ENCODE measurements at places on chromosomes 4 and X.

- DNase-seq: no peak
Measured at GRCh38 chrX:139600105-139600504, 69.6 kb downstream of the F9 start.

DNA sequence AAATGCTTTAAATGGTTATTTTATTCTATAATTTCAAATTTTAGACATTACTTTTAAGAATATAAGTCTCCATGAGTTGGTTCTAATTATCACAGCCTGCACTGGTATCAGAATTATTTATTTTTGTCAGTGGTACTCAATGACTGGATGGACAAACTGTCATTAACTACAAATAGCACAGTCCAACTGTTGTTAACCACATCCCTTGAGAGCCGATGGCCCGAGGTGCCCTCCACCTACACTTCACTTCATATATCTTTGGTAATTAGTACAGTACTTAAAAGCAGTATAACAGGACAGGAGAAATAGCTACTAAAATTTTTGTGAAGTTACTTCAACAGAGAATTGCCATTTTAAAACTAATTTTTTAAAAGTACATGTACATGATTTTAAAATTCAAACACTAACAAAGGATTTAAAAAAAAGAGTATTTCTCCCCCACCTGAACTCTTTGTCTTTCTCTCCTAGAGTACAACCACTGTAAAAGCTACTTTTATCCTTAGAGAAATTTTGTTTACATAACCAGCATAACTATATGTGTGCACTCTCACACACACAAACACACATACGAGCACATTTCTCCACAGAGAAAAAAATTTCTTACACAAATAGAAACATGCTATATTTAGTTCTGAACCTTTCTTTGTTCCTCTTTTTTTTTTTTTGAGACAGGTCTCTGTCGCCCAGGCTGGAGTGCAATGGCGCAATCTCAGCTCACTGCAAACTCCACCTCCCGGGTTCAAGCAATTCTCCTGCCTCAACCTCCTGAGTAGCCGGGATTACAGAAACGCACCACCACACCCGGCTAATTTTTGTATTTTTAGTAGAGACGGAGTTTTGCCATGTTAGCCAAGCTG lies 6.5 kb downstream of the TIFA start:
- DNase-seq: peak; percentile 42

DNA sequence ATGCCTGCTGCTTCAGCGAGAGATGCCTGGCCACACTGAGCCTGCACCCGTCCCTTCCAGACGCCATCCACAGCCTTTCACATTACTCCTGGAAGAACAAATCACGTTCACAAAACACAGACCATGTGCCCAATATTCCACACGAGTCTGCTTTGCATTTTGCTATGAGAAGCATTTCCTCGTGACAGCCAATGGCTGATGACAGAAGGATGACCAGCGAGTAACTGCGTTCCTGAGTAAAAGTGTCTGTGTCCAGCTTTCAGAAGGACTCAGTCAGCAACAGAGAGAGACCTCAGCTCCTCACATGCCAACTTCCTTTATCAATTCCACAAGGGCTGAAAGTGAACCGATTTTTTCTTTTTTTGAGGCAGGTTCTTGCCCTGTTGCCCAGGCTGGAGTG lies 19.5 kb downstream of the NAT8L start:
- no peak for DNase-seq

GRCh38 chr4:74540193-74540592 lies 95.3 kb downstream of the AREG start:
- no peak for DNase-seq

GRCh38 chr4:3073158-3074077 lies 920 bp downstream of the HTT-AS start:
- no peak for DNase-seq

DNA sequence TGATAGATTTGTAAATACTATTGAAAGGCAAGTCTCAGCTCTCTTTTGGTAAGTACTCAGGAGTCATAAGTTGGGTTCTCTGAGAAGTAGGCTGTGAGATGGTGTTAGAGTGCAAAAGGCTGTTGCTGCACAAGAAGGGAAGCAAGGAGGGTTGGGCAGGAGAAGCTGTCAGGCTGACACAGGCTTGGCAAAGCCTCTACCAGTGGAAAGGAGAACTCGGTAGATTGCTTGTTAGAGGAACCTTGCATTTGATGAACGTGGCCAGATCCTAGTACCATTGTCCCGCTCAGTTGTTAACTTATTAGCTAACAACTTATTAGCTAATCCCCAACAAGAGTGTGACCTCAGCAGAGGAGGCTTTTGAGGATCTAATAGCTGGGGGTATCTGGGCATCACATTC lies 449.3 kb upstream of the BOD1L1 start:
- no peak for DNase-seq

DNA sequence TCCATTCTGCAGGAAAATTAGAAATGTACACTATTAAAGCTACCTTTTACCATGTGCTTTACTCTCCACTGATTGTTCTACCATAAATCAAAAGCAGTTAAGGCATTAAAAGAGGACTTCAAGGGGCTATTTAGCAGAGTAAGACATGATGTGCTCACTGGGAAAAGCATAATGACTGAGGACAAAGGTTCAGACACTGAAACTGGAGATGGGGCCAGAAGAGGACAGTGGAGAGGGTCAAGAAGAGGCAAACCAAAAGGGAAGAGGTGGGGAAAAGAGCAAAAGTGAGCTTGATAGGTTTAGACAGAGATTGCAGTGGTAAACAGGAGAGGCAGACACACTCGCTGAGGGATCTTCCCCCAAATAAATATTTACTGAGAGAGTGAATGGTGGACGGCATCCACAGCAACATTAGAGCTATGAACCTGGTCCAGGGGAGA lies 23.8 kb downstream of the SH3RF1 start:
- DNase-seq: no peak

GRCh38 chrX:82742351-82742750 lies 765.7 kb upstream of the POU3F4 start:
- DNase-seq: no peak

- no peak for DNase-seq
Measured at GRCh38 chr4:13917015-13917414, 289.5 kb upstream of the BOD1L1 start.

DNA sequence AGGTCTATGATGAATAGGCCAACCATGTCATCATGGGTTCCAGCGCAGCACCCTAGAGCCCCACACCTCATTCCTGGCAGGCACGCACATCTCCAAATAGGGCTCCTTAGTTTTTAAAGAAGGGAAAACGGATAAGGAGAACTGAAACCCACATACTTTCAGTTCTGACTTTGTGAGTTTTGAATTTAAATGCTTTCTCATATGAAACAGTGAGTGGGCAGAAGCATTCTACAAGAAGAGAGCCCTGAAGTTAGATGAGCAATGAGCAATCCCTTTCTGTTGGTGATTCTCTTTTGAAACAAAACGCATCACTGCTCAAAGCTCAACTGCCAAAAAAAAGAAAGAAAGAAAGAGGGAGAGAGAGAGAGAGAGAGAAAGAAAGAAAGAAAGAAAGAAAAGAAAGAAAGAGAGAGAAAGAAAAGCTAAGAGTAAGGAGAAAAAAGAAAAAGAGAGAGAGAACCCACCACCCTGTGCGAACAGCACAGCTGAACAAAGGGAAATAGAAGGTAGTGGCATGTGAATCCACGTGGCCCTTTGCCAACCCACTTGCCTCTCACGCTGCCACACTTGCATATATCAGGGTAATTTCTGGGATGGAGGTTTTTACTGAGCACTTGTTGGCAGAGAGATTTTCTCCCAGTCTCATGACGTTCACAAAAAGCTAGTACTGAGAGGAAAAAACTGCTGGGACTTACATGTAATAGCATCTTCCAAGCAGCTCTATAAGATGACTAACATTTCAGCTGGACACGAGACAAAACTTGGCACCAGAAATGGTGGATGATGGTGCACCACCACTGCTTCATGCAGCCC lies 31.0 kb downstream of the TMSB4X start:
- DNase-seq: no peak

GRCh38 chrX:1679238-1679637 lies 64.4 kb downstream of the ASMT start:
- DNase-seq: peak; percentile 12

DNA sequence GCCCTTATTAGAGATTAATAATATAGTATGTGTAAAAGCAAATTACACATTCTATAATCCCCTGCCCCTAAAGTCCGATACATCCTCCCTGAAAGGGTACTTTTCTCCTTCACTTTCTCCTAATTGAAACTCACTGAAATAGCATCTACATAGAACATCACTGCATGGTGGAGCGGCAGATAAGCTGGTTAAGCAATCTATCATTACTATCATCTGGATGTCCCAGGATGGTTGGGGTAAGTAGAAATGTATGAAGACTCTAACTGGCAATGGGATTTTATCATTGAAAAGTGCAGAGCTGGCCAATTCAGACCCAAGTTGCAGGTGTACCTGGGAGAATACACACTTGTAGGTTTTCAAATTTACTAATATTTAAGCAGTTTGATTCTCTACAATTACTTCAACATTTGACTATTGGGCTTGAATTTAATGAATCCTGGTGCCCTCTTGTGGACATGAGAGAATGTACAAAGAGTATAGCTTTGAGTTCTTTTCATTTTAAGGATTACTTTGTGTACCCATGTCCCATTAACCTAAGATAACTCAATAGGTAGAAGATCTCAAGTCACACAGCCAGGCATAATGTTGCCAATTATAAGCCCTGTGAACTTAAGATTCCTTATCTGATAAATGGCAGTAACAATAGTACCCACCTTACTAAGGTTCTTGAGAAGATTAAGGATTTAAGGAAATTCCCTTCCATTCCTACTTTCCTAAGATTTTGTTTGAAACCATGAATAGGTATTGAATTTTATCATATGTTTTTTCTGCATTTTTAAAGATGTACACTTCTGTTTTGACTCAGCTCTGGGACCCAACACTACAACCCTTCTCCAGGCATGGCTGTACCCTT lies 69.8 kb downstream of the SHROOM3 start:
- DNase-seq: no peak

- DNase-seq: no peak
Measured at GRCh38 chr4:19776929-19777328, 474.8 kb upstream of the SLIT2 start.

- DNase-seq: no peak
Measured at GRCh38 chrX:8191022-8191421, 20.0 kb upstream of the VCX2 start.

Data from hematopoietic multipotent progenitor cell (in vitro differentiated cells).